Hematopoietic multipotent progenitor cell treated with erythropoietin and hydrocortisone succinate and interleukin-3 and kit ligand, for 15 days (in vitro differentiated cells): ENCODE measurements at places on chromosomes 4 and X.

DNA sequence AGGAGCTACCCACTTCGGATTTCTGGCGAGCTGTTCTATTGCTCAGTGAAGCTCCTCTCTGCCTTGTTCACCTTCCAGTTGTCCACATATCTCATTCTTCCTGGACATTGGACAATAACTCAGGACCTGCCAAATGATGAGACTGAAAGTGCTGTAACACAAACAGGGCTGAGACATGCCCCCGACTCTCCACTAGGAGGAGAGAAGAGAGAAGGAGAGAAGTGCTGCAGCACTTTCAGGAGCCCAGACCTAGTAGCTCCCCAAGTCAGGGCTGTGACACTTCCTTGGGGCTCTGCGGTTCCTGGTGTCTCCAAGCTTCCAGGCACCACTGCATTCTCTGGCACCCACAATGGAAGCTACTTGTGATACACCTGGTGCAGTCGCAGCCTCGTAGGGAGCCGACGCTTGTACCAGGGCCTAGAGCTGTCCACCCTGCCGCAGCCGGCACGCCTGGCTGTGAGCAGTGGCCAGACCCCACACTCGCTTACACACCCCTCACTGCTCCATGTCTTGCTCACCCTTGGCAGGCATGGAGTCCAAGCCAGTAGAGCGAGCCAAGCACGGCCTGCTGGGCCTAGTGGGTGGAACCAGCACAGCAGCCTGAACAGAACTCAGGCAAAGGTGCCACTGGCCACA, 234.9 kb downstream of the TECRL start:
- DNase-seq = no peak

DNA sequence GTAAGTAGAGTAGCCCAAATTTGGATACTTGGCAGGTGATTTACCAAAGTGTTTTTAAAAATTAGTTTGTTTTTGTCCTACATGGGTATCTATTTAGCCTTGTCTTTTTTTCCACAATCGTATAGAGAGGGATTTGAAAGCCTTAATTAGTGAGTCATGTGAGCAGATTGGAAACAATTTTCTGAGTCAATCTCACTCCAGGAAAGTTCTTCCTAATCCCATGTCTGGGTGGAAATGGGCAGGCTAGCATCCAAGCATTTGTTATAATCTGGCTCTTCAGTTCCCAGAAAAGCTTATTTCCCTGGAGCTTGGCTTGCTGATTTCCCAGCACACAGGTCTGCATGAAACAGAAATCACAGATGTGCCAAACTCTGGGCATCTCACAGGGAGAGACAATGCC, 426.9 kb upstream of the BOD1L1 start:
- DNase-seq = no peak

DNA sequence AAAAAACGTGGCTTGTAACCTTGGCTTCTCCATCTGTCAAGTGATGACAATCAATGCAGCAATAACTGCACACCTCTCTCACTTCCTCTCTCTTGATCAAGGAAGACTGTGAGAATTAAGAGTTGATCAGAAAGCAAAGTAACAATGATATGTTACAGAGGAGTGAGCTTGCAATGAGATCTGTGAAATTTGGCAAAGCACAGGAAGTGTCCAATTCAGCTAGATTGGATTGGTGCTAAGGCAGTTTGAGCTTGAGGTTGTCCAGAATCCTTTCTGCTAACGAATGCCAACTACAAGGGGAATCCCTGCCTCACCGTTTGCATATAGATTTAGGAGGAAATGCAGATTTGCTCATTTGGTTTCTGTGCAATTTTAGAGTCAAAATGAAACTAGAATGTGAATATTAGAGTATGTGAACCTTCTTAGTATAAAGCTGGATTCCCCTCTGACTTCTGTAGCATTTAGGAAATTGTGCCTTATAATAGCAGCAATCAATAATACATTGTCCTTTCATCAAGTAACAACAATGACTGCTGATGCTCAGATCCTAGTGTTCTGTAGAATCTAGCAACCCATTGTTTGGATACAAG, 346.4 kb downstream of the PTTG2 start:
- no peak for DNase-seq

GRCh38 chr4:8522160-8523120, 57.8 kb upstream of the GPR78 start:
- no peak for DNase-seq

DNA sequence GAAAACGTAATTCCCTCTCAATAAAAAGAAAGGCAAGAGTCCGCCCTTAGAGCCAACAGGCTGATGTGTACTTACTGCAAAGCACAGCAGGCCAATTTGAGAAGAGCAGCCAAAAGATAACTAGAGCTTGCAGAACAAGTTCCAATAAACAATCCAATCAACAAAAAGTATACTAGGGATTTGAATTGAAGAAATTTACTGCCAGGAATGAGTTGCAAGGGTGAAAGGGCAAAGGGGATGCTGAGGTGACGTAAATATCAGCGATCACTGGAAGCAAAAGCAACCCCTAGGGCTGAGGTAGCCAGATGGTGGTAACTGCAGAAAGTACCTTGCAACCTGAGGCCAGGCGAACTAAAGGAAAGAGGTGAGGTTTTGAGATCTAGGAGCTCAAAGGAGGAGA, 152.1 kb upstream of the TENM3 start:
- DNase-seq = no peak

- DNase-seq = no peak
These were observed 22.8 kb downstream of the VMA21 start for GRCh38 chrX:151419782-151420181.

DNA sequence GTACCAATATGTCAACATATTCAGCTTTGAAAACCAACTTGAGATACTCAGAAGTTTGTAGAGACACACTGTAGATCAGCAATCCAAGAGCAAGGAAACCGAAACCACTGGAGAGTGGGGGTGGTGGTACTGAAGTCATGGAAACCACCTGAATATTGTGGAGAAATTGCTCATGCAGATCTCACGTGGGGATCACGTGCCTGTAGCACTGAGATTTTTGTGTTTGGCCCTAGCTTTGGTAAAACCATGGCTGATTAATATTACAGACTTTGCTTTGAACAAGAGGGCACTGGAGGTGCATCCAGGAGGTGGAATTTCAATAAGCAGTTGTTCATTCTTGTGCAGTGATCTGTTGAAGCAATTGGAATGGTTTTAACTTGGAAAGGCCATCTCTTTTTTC, 47.2 kb downstream of the GBA3 start:
- DNase-seq = no peak

DNA sequence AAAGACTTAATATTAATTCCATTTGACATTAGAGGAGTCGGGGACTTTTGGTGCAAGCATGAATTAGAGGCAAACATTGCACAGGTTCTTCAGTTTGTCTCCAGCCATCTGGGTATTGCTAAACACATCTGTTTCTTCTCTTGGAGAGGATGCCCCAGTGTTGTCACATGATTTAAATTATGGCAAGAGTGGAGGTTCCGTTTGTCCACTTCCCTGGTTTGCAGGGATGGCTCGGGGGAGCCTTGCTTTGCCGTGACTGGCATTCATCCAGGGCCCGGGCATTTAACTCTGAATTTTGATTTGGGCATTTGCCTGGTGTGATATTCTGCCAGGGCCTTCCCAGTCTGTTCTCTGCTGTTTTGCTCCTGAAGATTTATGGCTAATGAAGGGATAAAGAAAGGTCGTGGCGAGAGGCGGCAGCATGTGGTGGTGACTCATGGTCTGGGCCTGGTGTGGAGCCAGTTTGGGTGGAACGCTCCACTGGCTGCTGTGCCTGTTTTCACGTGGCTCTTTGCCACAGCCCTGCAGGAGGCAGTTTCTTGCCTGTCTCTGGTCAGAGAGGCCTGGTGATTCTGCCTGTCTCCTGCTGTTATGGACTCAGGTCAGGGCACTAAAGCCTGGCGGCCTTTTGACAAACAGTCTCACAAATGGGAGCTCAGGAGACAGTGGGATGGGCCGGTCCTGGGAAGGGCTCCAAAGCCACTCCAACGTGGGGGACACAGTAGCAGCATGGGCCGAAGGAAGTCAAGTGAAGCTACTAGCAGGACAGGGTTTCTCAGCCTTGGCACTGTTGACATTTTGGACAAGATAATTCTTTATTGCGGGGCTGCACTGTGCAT, 99.4 kb upstream of the PGRMC2 start:
- peak; percentile 58 for DNase-seq

DNA sequence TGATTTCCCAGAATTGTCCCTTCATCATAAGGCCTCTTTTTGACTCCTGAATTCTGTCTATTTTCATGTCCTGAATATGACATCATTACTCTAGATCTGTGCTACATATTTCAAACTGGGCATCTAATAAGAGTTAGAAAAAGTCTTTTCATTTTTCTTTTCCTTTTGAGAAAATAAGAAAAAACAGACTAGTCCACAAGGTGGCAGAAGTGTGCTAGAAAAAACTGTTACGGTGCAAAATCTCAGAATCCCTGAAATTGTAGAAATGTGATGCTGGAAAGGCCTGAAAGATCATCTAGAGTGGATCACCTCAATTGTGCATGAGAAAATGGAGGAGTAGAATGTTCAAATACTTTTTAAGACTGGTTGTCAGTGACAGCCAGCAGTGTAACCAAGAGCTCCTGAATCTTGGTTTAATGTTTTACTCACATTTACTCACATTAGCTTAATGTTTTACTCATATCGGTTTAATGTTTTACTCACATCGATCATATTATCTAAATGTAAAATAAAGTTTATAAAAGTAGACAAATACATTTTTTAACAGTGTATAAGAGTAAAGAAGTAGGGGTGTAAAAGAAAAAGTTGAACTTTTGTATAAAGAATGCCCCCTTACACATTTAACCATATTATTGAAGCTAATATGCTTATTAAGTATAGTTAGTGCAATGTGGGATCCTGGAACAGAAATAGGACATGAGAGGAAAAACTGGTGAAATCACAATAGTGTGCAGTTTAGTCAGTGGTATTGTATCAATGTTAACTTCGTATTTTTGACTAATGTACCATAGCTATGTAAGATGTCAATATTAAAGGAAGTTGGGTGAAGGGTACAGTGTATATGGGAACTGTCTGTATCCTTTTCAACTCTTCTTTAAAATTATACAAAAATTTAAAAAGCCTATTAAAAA, 15.2 kb downstream of the ASB11 start:
- DNase-seq = peak; percentile 4

- DNase-seq = peak; percentile 16
These were observed 93.7 kb upstream of the TRPC3 start for GRCh38 chr4:122045533-122045932.

GRCh38 chrX:123405231-123405630, 221.2 kb downstream of the GRIA3 start:
- no peak for DNase-seq

- no peak for DNase-seq
These were observed 207.8 kb upstream of the DCAF8L1 start for GRCh38 chrX:28189011-28189410.

- DNase-seq = no peak
These were observed 663.2 kb upstream of the INTU start for GRCh38 chr4:126969360-126970235.

GRCh38 chr4:16573739-16574138, 324.7 kb downstream of the LDB2 start:
- DNase-seq = no peak

- no peak for DNase-seq
These were observed 292.3 kb downstream of the SMARCA1 start for GRCh38 chrX:129230850-129231512.

- DNase-seq = no peak
These were observed 594.2 kb downstream of the STPG2 start for GRCh38 chr4:97548943-97549583.
